Upper lobe of left lung (tissue), 6 donors: ENCODE measurements at places on chromosomes 7 and 10.

DNA sequence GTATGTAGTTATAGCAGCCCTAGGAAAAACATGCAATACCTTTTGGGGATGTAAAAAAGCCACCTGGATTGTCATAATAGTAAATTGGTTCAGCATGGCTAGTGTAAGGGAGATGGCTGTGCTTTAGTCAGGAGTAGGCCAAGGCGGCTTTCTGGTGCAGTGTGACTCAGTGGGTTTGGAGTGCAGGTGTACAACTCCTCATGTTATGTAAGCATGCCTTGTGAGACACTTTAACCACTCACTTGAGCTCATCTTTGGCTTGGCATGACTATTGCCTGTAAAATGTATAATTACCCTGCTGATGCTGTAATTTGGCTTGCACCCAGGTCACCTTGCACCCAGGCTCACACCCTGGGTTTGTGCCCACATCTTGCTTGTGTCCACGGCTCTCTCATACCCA lies 239.2 kb upstream of the GLI3 start:
- DNase-seq = no peak

DNA sequence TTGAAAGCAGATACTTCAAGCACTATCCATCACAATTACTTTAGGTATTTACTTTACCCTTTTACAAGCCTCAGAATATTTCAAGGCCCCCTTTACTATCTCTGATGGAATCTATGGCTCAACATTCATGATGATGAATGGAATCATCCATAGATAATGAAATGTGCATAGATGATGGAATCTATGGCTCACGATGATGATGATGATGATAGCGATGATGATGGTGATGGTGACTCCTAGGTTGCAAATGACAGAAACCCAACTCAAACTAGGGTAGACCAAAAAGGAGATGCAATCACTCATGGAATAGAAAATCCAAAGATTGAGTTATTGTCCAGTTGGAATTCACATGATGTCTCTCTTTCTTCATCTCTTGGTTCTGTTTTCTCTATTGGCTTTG lies 55.7 kb downstream of the NEBL start:
- DNase-seq = no peak

DNA sequence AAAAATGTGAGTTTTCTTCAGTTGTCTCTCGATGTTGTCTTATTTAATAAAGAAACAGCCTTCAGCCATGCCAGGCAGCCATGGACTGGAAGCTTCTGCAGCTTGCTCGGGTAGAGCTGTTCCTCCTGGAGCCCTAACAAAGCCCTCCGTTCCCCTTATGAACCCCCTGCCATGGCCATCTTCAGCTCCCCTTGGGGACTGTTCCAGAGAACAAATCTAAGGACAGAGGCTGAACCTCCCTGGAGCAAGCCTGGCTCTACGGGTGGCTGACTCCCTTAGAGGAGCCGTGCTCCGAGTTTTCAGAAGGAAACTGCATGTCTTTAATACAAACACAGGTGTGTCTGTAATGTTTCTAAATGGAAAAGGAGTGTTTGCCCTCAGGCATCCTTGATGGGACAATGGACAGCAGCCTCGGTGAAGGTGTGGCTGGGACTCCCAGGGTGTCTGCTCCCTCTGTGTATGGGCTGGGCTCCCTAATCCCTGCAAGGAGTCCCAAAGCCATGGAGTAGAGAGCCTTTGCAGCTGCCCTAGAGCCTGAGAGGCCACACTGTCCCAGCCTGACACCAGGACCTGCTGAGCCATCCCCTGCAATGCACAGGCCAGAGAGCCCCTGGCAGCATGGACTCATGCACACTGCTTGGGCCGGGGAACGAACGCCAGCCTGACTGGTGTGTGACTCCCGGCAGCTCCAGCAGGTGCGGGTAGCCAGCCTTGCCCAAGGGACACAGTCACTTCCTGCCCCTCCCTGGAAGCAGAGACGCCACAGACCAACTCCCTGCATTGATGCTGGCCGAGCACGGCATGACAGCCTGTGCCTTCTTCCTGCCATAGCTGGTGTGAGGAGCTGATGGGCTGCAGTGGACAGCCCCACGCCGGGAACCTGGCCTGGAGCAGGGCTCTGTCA lies 381.8 kb downstream of the TCERG1L start:
- DNase-seq = no peak

GRCh38 chr7:118109607-118110006 lies 74.4 kb upstream of the LSM8 start:
- DNase-seq = no peak

DNA sequence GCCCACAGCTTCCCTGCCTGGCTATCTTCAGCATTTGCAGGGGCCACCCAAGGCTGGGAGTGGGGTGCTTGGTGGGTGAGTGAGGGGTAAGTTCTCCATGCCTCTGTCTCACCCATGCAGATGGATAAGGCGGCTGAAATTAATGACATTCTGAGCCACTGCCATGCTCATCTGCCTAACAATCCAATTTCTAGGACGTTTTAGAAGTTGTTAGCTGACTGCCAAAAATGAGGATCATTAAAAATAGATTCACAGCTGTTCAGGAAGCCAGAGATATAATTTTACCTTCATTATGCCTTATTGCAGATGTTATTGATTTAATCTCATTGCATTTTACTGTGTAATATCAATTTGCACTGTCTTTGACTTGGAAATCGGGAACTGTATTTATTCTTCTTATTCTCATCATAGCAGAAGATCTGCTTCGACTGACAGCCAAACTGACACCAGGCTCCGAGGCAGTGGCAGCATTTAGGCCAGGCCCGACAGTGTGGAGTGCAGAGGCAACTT lies 334.4 kb upstream of the NPVF start:
- DNase-seq = no peak

DNA sequence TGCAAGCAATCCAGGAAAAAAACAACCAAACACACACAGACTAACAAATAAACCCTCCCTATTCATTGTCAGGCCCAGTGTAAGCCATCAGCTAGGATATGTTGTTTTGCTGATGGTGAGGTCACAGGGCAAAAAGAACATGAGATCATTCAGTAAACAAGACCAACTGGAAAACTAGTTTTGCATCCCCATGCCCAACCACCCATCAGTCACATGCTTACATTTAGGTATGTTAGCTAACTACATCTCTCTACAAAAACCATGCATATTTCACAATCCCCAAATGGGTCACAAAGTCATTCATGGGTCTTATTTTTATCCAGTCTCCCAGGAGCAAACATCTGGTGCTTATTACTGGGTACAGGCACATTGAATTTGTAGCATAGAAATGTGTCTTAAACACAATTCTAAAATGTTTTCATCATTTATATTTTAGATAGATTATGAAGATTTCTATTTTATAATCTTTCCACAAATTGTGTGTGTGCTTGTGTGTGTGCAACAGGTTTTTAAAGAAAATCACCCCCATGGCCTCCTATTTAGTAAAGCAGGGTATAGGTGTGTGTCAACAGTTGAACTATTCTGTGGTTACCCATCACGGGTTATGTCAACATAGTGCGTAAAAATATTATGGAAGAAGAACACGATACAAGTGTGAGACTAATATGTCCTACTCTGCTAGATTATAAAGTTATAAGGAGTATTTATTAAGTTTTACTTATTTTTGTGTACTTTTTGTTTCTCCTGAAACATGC lies 103.8 kb upstream of the AKR1E2 start:
- DNase-seq = no peak
